Stimulated activated CD8-positive, alpha-beta memory T cell treated with anti-CD3 and anti-CD28 coated beads, Interleukin-15, amount 100 ng/mL, for 24 hours (primary cell): ENCODE measurements at places on chromosomes 2 and 18.

- no peak for DNase-seq
These were observed 63.4 kb upstream of the CHRNA1 start for GRCh38 chr2:174827371-174828369.

- no peak for DNase-seq
These were observed 76.7 kb downstream of the XDH start for GRCh38 chr2:31337860-31338259.

- DNase-seq, result no peak
These were observed 61.9 kb upstream of the ALPP start for GRCh38 chr2:232316461-232317330.

GRCh38 chr18:58900015-58900649 lies 35.5 kb downstream of the ZNF532 start:
- no peak for DNase-seq

GRCh38 chr2:215712871-215713790 lies 277.3 kb upstream of the FN1 start:
- no peak for DNase-seq

- DNase-seq, result no peak
These were observed 188.7 kb downstream of the MBD5 start for GRCh38 chr2:148209603-148210002.

GRCh38 chr2:219713110-219713509 lies 85.7 kb downstream of the SLC4A3 start:
- no peak for DNase-seq

DNA sequence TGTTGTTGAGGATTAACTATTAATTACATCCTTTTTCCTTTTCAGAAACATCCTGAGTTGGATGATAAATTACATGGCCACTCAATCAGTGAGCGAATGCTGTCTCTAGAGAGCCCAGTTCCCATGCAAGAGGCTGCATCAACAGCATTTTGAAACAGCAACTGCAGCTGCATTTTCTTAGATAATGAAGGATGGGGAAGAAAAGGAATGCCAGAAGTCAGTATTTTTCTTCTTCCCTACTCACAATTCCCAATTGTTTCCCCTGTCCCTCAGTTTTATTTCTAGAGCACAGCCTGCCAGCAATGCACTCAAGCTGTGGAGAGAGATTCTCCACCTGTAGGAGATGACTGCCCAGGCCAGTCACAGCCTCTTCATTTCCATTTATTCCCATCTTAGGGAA lies 6.9 kb downstream of the SCN7A start:
- no peak for DNase-seq

- no peak for DNase-seq
These were observed 87.4 kb downstream of the RPRM start for GRCh38 chr2:153391131-153391530.

- DNase-seq, result no peak
These were observed 38.5 kb downstream of the ASAP2 start for GRCh38 chr2:9244985-9245544.

DNA sequence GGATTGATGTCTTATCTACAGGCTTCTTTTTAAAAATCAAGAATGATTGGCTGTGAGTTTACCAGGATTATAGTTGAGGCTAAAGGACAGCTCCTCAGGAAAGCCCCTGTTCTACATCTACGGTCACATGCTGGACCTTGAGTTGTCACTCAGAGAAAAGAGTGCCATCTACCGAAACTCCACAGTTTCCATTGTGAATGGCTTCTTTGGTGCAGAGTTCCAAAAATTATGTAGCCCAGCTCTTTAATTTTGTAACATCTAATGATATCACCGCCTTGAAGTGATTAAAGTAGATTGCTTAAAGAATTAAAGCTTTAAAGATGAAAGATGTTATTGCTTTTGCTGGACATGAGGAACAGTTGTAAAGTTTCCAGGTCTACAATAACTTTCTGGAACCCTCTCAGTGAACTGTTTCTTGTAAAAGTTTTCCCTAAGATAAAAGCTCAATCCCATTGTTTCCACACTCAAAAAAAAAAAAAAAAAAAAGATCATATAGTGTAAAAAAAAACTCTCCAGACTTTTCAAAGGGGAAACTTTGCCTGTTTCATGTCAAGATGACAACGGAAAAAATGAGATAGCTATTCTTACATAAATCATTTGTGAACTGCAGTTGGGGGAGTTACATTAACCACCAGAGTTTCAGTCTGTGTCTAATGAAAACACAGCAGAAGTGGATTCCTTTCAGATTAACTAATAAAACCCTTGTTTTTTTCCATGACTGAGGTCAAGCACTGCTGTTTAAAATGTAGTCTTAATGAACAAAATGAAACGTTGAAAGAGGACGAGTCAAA lies 4.3 kb downstream of the COL3A1 start:
- no peak for DNase-seq

- no peak for DNase-seq
These were observed 91.1 kb downstream of the CABLES1 start for GRCh38 chr18:23226391-23226790.

DNA sequence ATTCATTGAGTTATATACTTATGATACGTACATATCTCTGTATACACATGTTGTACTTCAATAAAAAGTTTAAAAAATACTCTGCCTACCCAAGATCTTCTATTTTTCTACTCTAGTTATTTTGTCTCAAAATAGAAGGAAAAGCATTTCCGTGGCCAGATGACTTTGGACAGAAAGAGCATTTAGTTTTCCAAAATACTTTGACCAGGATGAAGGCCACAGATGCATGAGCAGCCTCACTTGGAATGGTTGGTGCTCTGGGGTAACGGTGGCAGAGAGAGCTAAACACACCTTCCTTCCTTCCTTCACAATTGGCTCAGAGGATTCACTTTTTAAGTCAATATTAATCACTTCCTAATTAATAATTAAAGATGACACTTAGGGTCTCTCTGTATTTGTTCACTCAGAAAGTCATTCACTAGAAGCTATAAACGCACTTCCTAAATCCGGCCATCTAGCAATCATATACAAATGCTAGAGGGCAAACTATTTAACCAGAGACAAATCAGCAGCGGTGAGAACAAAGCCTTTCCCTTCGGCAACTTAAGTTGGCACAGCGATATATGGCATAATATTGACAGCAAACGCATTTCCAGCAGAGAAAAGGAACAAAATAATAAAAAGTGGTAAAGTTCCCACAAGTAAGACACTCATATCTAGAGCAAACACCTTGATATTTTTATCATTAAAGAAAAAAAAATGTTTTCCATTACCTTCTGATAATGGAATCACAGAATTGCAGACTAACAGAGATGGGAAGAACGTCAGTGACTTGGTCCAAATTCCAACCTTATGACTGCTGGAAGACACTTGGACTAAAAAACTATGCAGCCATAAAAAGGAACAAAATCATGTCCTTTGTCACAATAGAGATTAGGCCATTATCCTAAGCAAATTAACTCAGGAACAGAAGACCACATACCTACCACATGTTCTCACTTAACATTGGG lies 55.9 kb upstream of the NARS1 start:
- DNase-seq, result no peak

DNA sequence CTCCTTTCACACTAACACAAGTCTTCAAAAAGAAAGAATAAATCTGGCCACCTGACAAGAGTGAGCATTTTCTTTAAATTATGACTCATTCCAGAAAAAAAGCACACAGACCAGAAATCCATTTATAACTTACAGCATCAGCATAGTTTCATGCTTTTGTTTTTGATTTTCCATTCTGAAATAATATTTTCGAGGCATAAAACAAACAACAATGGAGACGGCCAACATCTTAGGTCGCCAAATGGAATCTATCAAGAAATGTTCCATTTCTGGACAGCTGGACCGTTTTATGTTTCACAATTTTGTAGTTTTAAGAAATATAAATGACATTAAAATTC lies 165.4 kb upstream of the ZFP36L2 start:
- no peak for DNase-seq

GRCh38 chr2:202261531-202261930 lies 4.0 kb upstream of the NOP58 start:
- DNase-seq, result no peak

DNA sequence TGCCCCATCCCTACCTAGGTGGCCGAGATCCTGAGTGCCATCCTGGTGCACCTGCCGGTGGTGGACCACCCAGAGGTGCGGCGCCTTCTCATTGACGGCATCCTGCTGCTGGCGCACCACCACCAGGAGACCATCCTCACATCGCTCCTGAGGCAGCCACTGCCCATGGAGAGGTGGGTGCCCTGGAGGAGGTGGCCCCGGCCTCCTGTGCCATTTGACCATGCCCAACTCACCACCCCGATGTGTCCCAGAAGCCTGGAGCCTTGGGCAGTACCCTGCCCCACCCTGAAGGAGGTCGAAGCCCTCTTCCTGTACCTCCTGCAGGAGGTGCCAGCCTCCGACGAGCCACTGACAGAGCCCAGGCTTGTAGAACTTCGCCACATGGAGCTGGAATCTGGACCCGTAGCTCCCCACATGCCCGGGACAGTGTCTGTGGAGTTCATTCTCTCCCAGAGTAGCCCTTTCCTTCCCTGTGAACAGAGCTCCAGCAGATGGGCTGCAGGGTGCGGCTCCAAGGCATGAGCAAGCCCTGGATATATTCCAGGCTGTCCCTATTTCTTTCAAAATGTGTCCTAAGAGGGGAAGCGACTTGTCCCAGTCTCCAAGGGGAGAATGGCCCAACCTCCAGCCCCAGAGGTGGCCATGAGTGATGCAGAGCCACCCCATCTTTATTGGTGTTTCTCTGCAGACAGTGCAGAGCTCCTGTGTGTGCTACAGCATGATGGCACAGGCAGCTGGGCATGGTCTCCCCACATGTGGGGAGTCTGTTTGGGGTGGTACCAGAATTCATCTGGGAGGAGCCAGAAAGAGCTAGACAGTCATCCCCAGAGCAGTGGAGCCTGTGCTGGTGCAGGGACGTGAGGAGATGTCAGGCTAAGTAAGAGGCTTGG lies 34.2 kb downstream of the HJURP start:
- DNase-seq, result no peak

DNA sequence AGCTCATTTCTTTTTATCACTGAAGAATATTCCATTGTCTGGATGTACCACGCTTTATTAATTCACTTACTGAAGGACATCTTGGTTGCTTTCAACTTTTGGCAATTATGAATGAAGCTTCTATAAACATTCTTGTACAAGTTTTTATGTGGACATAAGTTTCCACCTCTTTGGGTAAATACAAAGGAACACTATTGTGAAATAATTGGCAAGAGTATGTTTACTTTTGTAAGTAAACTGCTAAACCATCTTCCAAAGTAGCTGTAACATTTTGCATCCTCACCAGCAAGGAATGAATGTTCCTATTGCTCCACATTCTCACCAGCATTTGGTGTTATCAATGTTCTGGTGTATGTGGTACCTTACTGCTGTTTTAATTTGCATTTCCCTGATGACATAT lies 15.8 kb upstream of the VWC2L start:
- DNase-seq, result no peak

DNA sequence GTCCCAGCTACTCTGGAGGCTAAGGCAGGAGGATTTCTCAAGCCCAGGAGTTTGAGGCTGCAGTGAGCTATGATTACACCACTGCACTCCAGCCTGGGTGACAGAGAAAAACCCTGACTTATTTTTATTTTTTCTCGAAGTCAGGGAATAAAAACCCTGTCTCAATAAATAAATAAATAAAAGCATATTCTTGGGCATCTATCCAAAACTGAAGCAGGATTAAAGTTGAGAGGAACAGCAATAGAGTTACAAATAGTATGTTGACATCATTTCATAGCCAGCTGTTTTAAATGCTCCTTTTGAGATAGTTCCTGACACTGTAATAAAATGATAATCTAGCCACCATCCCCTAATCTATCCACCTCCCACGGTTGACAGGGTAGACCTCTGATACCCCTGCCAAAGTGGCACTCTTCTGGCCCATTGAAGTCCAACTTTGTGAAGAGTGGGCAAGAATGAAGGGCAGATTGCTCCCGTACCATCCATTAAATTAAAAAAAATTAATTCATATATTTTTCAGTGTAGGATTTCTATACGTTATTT lies 42.3 kb upstream of the LPIN2 start:
- DNase-seq, result no peak

GRCh38 chr2:231918501-231919330 lies 7.5 kb downstream of the NPPC start:
- no peak for DNase-seq

- DNase-seq, result no peak
These were observed 2.2 kb downstream of the EPHA4 start for GRCh38 chr2:221569871-221570270.

GRCh38 chr2:236168110-236169080 lies at the start of gene GBX2:
TSS of gene GBX2 (minus strand) at chr2:236168386. CDS start at chr2:236167971, 415 bp downstream.
- DNase-seq, result no peak

- DNase-seq, result peak; percentile 7
These were observed 617 bp downstream of the SRBD1 start for GRCh38 chr2:45610281-45611019.

GRCh38 chr2:164535280-164536025 lies 85.8 kb downstream of the GRB14 start:
- DNase-seq, result no peak

GRCh38 chr2:62382757-62383156 lies 123.2 kb downstream of the TMEM17 start:
- DNase-seq, result no peak

DNA sequence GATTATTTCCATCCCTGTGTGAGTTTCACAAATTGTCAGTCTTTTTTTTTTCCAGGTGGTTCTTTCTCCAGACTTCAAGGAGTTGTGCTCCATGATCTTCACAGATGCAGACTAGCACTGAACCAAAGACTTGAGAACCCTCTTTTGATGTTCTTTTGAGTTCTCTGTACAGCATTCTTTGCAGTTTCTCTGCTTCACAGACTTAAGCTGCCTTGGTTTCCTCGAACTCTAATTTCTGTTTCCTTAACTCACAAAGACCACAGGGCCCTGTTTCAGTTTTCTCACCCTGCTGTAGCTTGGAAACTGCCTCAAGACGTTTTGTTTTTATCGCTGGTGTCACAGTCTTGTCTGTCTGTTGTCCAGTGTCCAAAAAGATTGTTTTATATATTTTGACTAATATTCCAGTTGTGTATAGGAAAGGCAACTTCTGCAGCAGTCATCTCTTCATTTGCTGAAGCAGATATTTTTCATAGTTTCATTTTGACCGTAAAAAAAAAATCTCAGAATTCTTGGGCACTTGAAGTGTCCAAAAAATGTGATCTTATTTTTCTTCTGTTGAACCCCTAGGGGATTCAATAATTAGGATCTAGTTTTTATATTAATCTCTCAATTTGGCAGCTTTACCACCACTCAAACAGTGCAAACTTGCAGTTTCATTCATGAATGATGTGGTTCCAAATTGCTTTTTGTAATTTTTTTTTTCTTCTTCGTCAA lies 97.0 kb upstream of the MC4R start:
- DNase-seq, result no peak
